EL (cell line): ENCODE measurements at places on chromosomes 3 and 15.

DNA sequence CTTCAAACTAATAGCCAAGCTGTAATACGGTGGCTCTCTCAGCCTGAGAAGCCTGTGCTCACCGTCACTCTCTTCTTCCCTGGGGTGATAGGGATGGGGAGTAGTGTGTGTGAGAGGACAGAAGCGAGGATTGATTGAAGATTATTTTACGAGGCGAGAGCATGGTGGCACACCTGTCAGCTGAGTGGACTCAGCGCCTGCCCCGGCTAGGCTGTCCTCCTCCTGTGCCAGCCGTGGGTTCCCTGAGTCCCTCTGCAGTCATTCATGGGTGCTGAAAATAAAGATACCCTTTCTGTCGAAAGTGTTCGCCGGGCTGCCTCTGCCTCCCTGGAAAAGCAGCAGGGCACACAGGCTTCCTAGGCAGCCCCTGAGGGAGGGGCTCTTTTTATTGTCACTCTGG is 124.1 kb downstream of the PGPEP1L start:
- no peak for DNase-seq

DNA sequence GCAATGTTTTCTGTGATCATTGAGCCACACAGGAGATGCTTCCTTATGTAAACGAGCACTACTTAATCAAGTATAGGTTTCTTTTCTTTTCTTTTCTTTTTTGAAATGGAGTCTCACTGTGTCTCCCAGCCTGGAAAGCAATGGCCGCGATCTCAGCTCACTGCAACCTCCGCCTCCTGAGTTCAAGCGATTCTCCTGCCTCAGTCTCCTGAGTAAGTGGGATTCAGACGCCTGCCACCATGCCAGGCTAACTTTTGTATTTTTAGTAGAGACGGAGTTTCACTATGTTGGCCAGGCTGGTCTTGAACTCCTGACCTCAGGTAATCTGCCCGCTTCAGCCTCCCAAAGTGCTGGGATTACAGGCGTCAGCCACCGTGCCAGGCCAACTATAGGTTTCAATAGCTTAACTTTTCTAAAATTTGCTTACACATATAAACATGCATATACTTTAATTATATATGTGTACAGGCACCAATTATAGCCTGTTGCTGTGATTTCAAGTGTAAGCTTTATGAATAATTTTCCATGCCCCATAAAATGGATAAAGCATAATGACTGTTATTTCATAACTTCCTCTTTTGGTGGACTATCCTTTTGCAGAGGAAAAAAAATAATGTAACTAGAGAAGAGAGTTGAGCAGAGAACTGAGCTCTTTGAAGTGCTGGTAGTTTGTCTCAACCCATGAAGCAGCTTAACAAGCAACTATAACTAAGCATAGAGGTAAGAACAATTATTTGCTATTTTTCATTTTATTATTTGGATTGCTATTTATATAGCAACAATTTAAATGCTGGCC is 24.8 kb upstream of the MBNL1 start:
- DNase-seq = no peak

DNA sequence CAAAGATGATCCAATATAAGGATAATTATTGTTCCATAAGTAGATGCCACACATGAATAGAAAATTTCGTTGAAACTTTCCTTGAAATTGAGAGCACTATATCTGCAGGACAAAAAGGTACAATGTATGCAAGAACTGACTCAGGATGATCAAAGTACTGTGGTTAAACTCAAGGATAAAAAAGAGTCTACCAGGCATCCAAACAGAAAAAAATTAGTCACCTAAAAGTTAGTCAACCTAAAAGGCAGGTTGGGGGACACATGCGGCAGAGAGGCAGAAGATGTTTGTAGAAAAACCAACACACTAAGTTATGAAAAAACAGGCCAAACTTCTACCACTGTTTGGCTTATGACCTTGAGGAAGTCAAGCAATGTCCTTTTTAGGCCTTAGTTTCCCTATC is 68.7 kb downstream of the GSK3B start:
- DNase-seq = no peak

DNA sequence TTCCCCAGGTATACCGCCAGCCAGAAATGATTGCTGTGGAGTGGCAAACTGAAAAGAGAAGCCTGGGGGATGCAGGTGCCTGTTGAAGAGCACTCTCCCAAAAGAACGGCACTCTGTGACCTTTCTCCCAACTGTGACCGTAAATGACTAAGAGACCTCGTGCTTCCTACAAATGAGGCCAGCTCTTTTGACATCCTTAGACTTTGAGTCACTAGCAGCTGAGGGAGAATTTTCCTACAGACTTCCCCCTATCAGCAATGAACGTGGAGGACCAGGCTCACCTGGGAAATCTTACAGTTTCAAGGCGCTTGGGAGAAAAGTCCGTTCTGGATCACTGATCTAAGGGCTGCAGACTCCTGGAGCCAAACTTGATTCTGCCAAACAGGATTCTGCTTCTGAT is 8.6 kb downstream of the AQP9 start:
- DNase-seq = no peak

DNA sequence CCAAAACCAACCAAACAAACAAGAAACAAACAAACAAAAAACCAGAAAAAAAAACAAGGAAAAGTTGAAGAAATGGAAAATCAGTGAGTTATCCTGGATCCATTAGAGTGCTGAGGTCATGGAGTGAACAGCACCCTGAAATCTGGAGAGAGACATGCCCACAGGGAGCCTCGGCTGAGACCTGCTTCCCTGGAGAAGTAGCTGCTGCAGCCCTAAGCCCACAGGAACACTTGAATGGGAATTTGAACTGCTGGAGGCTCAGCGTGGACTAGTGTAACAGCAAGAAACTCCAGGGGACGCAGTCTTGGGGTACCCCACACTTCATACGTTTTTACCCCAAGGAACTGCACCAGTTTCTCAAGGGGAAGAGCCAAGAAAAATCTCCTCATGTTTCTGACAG is 144.1 kb upstream of the UBE3A start:
- DNase-seq = no peak

DNA sequence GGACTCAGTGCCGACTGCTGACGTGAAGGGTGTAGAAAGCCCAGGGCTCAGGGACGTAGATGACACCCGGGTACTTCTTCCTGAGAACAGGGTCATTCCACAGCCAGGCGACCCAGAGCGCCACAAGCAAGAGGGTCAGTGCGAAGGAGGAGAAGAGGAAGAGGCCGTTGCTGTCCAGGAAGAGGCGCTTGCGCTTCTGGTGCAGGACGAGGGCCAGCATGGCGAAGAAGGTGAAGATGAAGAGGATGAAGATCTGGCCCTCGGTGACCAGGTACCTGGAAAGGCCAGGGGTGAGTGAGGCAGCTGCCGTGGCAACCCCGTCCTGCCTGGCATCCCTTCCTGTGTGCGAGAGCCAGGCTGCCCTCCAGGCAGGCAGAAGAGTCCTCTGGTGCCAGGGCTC is 3.0 kb upstream of the CALML4 start:
- no peak for DNase-seq

DNA sequence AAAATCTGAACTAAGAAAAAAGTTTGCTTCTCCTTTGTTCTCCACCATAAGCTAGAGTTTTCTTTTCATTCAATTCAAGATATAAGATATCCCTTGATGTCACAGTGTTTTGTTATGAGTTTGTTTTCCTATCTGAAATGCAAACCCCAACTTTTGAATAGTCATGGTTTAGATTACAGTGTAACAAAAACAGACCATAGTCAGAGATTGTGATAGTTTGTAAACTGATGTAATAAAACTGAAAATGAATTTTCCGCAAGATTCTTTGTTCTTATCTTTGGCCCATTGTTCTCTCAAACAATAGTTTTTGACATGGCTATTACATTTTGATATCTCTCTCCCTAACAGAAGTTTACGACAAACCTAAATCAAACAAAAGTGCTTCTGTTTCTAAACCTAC is 121.7 kb upstream of the GADL1 start:
- no peak for DNase-seq

DNA sequence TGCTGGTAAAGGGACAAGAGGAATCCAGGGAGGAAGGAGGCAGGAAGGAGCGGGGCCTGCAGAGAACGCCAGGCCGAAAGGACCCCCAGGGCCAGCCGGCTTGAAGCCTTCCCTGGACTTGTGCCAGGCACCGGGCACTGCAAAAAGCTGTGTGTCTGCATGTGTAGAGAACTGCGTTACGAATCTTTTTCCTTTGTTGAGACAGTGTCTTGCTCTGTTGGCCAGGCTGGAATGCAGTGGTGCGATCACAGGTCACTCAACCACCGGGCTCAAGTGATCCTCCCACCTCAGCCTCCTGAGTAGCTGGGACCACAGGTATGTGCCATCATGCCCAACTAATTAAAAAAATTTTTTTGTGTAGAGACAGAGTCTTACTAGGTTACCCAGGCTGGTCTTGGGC is 17.0 kb upstream of the MUC4 start:
- no peak for DNase-seq

- DNase-seq = no peak
Measured at GRCh38 chr3:127158614-127159229, 34.2 kb upstream of the PRR23E start.

DNA sequence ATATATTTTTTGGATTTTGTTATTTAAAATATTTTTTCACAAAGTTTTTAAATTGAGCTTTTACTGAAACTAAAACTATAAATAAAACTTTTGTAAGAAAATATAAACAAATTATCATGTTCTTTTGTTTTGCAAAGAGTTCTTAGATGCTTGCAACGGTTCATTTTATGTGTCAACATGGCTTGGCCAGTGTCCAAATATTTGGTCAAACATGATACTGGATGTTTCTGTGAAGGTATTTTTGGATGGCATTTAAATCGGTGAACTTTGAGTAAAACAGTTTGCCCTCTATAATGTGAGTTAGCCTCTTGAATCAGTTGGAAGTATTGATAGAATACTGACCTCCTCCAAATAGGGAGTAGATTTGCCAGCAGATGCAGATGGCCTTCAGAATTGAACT is 612.6 kb upstream of the NECTIN3 start:
- DNase-seq = peak; percentile 4

DNA sequence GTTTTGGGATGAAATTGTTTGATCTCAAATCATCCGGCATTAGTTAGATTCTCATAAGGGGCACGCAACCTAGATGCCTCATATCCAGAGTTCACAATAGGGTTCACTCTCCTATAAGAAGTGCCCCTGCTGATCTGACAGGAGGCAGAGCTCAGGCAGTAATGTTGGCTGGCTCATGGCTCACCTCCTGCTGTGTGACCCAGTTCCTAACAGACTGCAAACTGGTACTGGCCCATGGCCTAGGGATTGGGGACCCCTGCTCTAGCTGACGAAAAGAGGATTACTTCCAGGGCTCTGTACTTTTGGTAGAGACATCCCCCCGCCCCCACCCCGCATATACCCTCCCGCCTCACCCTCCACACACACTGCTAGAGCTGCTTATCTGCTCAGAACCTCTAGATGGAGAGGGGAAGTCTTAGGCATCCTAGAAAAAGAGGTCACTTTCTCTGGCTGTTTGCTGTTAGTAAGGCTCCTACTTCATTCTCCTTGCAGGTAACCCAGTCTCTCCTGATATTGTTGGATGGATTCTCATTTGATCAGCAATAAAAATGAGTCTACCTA is 923.1 kb downstream of the CADM2 start:
- no peak for DNase-seq

- DNase-seq = no peak
Measured at GRCh38 chr3:72630969-72631344, 217.3 kb downstream of the SHQ1 start.

GRCh38 chr3:119098619-119099222 is 47.2 kb upstream of the TEX55 start:
- DNase-seq = peak; percentile 37

DNA sequence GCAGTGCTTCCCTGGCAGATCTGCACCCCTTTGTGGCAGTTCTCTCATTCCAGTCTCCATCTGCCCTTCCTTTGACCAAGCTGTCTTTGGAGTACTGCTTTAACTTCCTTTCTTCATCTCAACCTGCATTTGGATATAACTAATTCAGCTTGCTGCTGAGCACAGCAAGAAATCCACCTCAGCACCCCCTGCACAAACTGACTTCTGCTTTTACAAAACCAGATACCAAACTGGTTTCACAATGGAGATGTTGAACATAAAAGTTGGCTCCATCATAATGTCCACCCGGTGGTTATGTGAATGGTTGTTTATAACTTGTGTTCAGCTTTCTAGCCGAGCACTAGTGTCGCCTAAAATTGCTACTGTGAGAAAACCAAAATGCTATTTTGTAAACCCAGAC is 341.1 kb upstream of the SEMA6D start:
- no peak for DNase-seq

DNA sequence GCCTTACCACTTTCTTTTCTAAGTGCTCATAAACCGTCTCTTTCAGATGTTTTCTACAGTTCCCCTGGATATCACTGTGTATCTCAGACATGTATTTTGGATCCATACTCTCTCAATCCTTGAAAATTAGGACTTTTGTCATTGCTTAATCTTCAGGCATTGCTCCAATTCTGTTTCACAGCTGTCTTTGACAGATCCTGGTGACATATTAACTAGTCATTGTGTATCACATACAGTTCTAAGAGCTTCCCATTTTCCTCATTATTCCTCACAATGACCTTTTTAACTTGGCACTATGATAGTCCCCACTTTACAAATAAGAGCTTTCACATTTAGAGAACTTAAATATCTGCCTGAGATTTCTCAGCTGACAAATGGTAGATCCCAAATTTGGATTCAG is 151.7 kb downstream of the CLSTN2 start:
- DNase-seq = no peak

- no peak for DNase-seq
Measured at GRCh38 chr3:193194371-193194770, 46.7 kb upstream of the PLAAT1 start.

DNA sequence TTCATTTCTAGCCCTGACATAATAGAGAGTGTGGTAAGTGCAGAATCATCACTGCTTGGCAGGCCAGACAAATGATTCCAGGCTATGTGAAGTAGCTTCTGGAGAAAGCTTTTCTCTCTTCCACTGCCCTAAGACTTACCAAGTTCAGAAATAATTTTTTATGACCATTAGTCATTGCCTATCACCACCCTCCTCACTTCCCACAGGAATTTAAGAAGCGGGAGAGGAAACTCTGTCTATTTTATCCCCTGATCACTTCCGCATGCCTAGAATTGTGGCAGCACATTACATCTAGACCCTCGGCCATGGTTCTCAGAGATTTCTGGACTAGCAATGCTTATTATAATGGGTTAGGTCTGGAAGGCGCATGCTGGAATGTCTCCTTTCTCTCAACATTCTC is 397.8 kb upstream of the NR2F2 start:
- peak; percentile 95 for DNase-seq

DNA sequence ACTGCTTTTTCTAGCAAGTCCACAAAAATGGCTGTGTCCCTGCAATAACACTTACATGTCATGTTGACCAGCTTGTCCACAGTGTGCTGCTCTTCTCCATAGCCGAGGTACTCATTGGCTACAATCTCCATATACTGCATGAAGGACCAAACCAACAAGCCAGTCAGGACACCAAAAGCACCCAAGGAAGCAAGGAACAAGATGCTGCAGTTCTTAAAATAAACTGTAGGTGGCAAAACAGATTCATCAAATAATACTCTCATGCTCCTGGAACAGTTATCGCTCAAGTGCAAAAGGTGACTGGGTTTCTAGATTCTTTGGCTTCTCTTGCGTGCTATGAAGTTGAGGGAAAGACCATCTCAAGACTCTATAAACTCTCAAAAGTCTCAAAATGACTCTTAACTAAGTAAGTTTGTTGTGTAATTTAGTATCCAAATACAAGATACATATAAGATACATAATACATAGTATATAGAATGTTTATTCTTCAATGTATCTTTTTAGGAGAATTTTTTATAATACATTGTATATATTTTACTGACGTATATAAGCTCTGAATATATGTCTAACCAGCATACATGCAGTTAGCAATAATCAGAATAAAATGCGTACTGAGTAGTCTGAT is 57.0 kb downstream of the NEK10 start:
- peak; percentile 83 for DNase-seq
